Activated CD4-positive, alpha-beta T cell treated with anti-CD3 and anti-CD28 coated beads, Interleukin-2, amount 10 ng/mL, durations not matched to agents 7 days and 5 days (primary cell): ENCODE measurements at places on chromosomes 13 and 19.

- no peak for DNase-seq
- H3K27me3 ChIP-seq: peaks cover 22% of the 10 kb centered on the region
- H3K4me3 ChIP-seq: no peak overlapping the region
- H3K36me3 ChIP-seq: no peaks in the 10 kb centered on the region
These were observed 3.4 kb downstream of the PCDH9 start for GRCh38 chr13:67226696-67227095.

DNA sequence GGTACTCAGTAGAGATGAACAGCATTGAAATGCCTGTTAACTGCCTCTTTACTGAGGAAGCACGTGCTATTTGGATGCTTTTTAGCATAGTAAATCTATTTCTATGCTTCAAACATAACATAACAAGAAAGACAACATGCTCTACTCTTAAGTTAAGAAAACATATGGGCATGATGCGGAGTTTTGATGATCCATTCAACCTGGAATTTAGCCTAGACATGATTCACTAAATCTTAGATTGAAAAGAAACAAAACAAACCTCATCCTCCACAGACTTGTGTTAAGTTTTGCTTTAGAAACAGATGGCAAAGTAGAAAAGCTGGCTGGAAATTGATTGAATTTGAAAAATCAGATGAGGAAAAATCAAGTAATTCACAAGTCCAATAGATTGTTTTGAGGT, 593.8 kb downstream of the OLFM4 start:
- no peak overlapping the region for H3K27ac ChIP-seq
- H3K4me3 ChIP-seq: no peak overlapping the region
- H3K36me3 ChIP-seq: no peaks in the 10 kb centered on the region
- H3K27me3 ChIP-seq: no peaks in the 10 kb centered on the region
- no peak for DNase-seq

DNA sequence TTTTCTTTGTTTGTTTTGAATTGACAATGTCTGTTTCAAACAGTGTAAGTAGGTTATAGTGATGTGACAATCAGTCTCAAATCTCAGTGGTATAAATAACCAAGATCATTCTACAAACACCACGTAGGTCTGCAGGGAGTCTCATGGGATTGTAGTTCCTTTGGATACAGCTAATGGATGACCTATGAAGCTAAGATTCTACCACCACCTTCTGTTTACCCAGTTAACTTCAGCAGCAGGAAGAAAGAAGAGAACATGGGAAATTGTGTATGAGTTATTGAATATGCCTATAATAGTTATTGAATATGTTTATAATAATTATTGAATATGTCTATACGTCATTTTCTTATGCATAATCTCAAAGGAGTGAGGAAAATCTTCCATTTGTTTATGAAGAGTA, 63.9 kb upstream of the SLITRK5 start:
- no peaks in the 10 kb centered on the region for H3K36me3 ChIP-seq
- H3K27me3 ChIP-seq: no peaks in the 10 kb centered on the region
- H3K27ac ChIP-seq: no peak overlapping the region

DNA sequence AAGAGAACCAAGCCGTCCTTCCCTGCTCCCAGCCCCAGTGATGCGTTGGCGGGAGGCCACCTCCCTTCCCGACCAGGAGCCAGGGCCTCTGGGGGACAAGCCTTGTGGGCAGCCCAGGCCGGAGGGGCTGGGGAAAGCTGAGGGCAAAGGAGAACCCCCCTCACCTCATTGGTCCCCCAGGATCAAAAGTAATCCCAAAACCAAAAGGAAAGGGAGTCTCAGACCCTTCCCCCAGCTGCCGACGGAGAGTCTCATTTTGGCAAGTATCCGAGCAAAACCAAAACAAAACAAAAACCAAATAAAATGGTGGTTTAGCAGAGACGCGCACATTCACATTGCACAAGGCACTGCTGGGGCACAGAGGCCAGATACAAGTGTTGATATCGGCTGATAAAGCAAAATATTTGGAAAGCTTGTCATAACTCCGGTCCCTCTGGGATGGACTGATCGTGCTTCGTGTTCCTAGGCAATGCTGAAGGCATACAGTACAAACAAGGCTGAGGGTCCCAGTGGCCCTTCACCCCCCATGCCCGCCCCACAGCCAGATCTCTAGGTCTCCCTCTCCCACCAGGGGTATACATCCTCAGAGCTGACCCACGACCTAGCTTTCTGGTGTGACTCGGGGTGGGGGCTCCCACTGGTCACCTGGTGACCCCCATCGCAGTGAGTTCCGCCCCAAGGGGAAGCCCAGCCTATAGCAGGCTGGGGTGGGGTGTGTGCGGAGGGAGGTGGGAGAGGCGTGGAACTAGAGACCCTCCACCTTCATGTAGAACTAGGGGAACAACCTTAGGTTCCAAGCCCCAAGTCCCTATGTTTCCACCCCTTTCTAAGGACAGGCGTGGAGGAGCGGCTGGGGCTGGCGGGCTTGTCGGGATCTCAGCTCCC, 2.1 kb downstream of the CEBPA start:
- H3K4me1 ChIP-seq: no peaks in the 10 kb centered on the region
- peak overlapping the region; percentile 19 for H3K4me3 ChIP-seq
- no peak for DNase-seq
- no peak overlapping the region for H3K27ac ChIP-seq

- peak overlapping the region; percentile 83 for H3K4me3 ChIP-seq
- H3K27me3 ChIP-seq: no peaks in the 10 kb centered on the region
- DNase-seq: peak; percentile 81
- peaks cover 58% of the 10 kb centered on the region for H3K4me1 ChIP-seq
- peaks cover 27% of the 10 kb centered on the region for H3K36me3 ChIP-seq
- peak overlapping the region; percentile 96 for H3K27ac ChIP-seq
These were observed 9.8 kb upstream of the CIRBP start for GRCh38 chr19:1259206-1259875.

DNA sequence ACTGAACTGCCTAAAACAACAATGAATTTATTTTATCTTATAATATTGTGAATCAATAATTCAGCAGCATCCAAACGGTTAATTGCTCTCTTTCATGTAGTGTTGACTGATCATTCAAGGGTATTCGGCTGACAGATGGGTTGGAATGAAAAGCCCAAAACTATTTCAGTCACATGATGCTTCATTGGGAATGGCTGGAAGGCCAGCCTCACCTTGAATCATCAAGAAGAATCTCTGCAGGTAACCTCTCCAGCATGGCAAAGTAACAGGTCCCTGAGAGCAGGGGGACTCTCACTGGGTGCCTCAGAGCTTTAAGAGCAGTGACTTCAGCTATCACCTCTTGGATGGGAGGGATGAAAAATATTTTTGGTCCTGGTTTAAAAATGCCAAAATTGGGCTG, 1395.7 kb downstream of the OLFM4 start:
- H3K27me3 ChIP-seq: no peaks in the 10 kb centered on the region
- H3K4me3 ChIP-seq: no peak overlapping the region
- H3K27ac ChIP-seq: no peak overlapping the region
- H3K36me3 ChIP-seq: no peaks in the 10 kb centered on the region

DNA sequence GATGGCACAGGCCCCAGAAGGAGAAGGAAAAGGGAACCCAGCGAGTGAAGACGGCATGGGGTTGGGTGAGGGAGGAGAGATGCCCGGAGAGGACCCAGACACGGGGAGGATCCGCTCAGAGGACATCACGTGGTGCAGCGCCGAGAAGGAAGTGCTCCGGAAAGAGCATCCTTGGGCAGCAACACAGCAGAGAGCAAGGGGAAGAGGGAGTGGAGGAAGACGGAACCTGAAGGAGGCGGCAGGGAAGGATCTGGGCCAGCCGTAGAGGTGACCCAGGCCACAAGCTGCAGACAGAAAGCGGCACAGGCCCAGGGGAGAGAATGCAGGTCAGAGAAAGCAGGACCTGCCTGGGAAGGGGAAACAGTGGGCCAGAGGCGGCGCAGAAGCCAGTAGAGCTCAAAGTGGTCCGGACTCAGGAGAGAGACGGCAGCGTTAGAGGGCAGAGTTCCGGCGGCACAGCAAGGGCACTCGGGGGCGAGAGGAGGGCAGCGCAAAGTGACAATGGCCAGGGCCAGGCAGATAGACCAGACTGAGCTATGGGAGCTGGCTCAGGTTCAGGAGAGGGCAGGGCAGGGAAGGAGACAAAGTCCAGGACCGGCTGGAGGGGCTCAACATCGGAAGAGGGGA, 1.1 kb downstream of the PPP1R12C start:
- H3K4me3 ChIP-seq: peak overlapping the region; percentile 97
- peaks cover 5% of the 10 kb centered on the region for H3K27me3 ChIP-seq
- peaks cover 38% of the 10 kb centered on the region for H3K4me1 ChIP-seq
- H3K36me3 ChIP-seq: peaks cover 11% of the 10 kb centered on the region
- H3K27ac ChIP-seq: peak overlapping the region; percentile 96
- peak; percentile 61 for DNase-seq

- no peak for DNase-seq
- no peak overlapping the region for H3K27ac ChIP-seq
- no peaks in the 10 kb centered on the region for H3K27me3 ChIP-seq
- peaks cover 83% of the 10 kb centered on the region for H3K36me3 ChIP-seq
These were observed 104.5 kb upstream of the SLC15A1 start for GRCh38 chr13:98856983-98857382.

DNA sequence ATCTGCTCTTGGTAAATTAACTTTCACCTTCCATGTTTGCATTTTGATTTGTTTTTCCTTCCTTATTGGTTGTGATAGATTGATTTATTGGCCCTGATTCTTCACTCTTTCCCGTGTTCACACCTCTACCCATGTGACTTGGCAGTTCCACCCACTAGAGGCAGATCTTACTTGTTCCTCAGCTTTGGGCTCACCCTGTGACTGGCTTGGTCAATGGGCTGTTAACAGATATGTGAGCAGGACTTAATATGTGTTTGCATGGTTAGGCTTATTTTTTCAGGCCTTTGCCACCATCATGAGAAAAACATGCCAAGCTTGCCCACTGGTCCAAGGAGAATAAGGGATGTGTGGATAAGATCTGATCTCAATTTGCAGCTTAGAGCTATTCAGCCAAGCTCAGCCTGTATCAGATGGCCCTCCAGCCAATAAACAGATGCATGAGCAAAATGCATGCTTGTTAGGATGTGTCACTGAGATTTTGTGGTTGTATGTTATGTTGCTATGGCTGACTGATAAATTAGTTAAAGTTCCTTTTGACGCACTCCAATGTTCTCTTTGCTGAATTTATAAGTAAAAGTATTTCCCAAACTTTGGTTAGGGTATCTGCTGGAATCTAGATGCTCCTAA, 48.0 kb downstream of the RGCC start:
- H3K36me3 ChIP-seq: peaks cover 20% of the 10 kb centered on the region
- H3K4me3 ChIP-seq: no peak overlapping the region

- H3K27me3 ChIP-seq: peaks cover 4% of the 10 kb centered on the region
- H3K4me1 ChIP-seq: peaks cover 10% of the 10 kb centered on the region
- no peak overlapping the region for H3K27ac ChIP-seq
- no peaks in the 10 kb centered on the region for H3K36me3 ChIP-seq
- no peak overlapping the region for H3K4me3 ChIP-seq
- DNase-seq: no peak
These were observed 70.4 kb downstream of the LATS2 start for GRCh38 chr13:20990910-20991525.

DNA sequence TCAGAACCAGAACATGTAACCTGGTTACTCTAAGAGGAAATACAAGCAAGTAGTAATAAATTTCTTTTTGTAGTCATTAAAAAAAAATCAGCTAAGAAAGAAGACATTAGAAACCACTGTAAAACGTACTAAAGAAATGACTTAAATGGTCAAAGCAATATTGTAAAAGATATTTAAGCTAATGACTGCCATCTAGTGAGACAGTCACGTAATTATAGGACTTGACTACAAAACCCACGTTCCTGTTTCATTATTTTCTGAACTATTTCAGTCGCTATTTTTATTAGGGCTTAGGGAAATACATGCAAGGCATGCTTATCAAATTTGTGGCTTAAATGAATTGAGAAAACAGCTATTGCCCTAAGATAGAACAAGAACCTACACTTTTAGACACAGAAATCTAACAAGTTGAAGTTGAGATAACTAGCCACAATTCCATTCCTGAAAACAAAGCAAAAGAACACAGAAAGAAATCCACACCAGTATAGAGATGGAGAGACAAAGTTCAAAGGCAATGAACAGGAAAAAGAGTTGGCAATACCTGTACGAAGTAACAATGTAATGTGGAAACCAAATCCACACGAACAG, 17.9 kb downstream of the ALG5 start:
- H3K27ac ChIP-seq: no peak overlapping the region
- peaks cover 37% of the 10 kb centered on the region for H3K36me3 ChIP-seq
- peaks cover 4% of the 10 kb centered on the region for H3K4me1 ChIP-seq

GRCh38 chr19:45976178-45976577, 2.5 kb upstream of the NOVA2 start:
- no peak overlapping the region for H3K27ac ChIP-seq
- no peak overlapping the region for H3K4me3 ChIP-seq
- peaks cover 32% of the 10 kb centered on the region for H3K27me3 ChIP-seq
- peaks cover 13% of the 10 kb centered on the region for H3K4me1 ChIP-seq

- no peak overlapping the region for H3K4me3 ChIP-seq
- peaks cover 33% of the 10 kb centered on the region for H3K4me1 ChIP-seq
- peaks cover 15% of the 10 kb centered on the region for H3K27me3 ChIP-seq
- no peak overlapping the region for H3K27ac ChIP-seq
These were observed 12.9 kb upstream of the CXCL17 start for GRCh38 chr19:42455621-42456081.

GRCh38 chr19:15466851-15467733, 2.7 kb upstream of the RASAL3 start:
- peaks cover 14% of the 10 kb centered on the region for H3K27me3 ChIP-seq
- peaks cover 62% of the 10 kb centered on the region for H3K4me1 ChIP-seq
- H3K4me3 ChIP-seq: peak overlapping the region; percentile 49
- DNase-seq: peak; percentile 76

- H3K27ac ChIP-seq: no peak overlapping the region
- H3K27me3 ChIP-seq: peaks cover 21% of the 10 kb centered on the region
- no peaks in the 10 kb centered on the region for H3K36me3 ChIP-seq
These were observed 183.1 kb downstream of the LHFPL6 start for GRCh38 chr13:39419876-39420275.

DNA sequence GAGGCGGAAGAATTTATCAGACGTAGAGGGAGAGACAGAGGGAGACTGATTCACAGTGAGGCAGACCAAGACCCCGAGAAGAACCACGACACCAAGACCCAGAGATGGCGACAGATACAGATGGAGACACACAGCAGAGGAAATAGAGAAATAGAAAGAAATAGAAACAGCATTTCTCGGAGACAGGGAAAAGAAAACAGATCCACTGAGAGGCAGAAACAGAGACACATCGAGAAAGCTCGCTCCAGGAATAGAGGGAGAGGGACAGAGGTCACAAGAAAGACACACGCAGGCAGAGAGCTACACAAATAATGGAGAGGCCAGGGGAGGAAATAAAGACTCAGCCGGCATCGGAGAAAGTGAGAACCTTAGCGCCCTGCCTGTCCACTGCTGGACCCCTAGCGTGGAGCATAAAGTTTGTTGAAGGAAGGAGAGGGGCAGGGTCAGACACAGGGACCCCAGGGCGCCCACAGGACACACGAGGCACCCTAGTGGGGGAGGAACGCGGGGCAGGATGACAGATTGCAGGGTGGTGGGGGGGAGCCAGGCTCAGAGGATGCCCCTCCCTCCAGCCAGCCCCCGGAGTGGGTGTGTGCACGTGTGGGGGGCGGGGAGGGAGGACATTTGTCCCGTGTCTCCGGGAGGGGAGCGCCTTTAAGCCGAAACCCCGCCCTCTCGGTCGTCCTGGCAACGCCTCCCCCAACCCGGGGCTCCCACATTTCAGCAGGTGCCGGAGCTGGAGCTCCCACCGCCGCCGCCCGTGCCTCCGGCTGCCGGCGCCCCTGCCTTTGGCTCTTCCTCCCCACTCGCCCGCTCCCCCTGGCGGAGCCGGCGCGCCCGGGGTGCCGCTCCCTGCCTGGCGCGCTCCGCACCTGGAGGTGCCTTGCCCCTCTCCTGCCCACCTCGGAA, at the start of gene PRKCG:
Gene PRKCG (plus strand): TSS at position 716 of the 909 bp plus-strand sequence. CDS start 298 bp downstream, outside the sequence.
- no peak within 1 kb of the TSS for H3K27ac ChIP-seq
- peaks cover 35% of the 10 kb centered on the region for H3K27me3 ChIP-seq
- peaks cover 7% of the 10 kb centered on the region for H3K36me3 ChIP-seq
- H3K4me3 ChIP-seq: peak within 1 kb of the TSS; percentile 38

- no peak overlapping the region for H3K4me3 ChIP-seq
- DNase-seq: no peak
- peaks cover 17% of the 10 kb centered on the region for H3K27me3 ChIP-seq
- peaks cover 6% of the 10 kb centered on the region for H3K4me1 ChIP-seq
These were observed 6.8 kb upstream of the GRIN3B start for GRCh38 chr19:993361-993830.
